ENCODE measurements at places on chromosomes 3 and 15. TPM values are rescaled to one million over a fixed set of nuclear protein-coding genes. Genes with fewer than 3 reads are reported as not detected.
A peak's percentile ranks its signal among the peaks of the same experiment; 100 is the strongest.

DNA sequence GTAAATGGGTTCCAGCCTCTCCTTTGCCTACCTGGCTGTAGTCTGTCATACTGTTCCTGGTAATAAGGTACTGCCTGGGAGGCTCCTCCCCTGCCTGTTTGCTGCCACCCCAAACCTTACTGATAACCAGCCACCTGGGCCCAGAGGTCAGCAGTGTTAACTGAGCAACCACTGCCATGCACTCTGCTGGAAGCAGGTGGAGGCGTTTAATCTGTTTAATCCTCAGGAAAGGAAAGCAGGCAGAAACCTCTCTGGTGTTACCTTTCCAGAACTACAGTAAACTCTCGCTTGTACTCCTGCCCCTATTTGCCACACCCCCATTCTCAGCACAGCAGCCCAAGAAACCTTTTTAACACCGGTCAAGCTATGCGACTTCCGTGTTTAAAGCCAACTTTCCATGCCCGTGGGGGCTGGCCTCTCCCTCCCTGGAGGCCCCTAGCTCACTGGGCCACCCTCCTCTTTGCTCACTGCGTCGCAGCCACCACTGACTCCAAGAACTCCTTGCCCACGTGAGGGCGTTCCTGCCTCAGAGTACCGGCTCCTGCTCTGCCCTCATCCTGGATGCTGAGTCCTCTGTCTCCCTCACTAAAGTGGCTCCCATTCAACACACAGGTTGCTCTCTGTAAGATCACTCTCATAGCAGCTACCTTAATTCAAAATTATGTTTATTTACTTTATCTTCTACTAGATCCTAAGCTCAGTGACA lies 8.3 kb downstream of the BDH1 start:
- no peak overlapping the region for H3K27ac ChIP-seq
- no peak for DNase-seq
- no peaks in the 10 kb centered on the region for H3K36me3 ChIP-seq
- H3K4me1 ChIP-seq: peaks cover 12% of the 10 kb centered on the region

DNA sequence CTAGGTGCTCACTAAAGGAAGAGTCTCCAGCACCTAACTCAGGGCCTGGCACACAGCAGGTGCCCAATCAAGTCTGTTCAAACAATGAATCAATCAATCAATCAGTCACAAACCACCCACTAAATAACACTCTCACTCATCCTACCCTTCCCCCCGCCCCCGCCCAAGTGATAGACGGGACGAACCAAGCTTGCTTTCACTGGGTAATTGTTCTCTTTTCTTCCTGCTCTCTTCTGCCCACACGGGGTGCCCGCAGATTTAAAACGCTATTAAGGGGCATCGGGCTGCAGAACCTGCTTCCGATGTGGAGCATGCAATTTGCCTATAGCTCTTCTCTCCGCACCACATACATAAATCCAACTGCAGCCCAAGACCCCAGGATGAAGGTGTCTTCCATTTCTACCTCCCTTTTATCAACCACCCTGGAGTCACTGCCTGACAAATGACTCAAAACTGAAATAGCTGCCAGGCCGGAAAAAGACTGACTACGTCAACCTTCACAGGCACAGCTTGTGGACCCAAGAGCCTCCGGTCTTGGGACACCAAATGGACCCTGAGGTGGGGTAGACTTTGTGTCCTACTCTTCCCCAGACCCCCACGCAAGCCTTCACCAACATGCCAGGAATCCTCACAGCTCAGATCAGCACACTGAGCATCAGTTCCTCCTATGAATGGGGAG lies 1.7 kb downstream of the KLHL25 start:
- H3K27me3 ChIP-seq: no peaks in the 10 kb centered on the region
- peak overlapping the region; percentile 91 for H3K4me3 ChIP-seq
- peaks cover 32% of the 10 kb centered on the region for H3K4me1 ChIP-seq
- H3K36me3 ChIP-seq: no peaks in the 10 kb centered on the region
- no peak overlapping the region for H3K27ac ChIP-seq
- DNase-seq: no peak

GRCh38 chr3:157420606-157421130 lies 16.0 kb upstream of the PTX3 start:
- H3K4me3 ChIP-seq: no peak overlapping the region
- H3K27ac ChIP-seq: no peak overlapping the region
- no peaks in the 10 kb centered on the region for H3K36me3 ChIP-seq

GRCh38 chr3:192216067-192216466 lies 511.3 kb downstream of the FGF12 start:
- no peak overlapping the region for H3K27ac ChIP-seq
- no peaks in the 10 kb centered on the region for H3K36me3 ChIP-seq

DNA sequence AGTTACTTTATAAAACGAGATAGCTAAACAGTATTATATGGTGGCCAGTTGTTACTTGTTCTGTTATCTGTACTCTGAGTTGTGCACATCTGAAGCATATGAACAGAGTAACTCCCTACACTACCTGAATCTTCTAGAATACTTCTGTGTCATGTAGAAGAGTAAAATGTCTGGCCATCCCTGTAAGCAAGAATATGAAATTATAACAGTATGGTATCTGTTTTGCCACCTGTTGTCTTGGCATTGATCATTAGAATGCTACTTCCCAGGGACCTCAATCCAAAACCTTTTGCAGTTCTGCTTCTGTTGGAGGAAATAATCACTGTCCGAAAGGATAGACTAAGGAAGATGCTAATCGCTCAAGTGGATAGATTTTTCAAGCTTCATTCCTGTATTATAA lies 1.9 kb downstream of the TEX9 start:
- H3K4me1 ChIP-seq: peaks cover 16% of the 10 kb centered on the region
- H3K4me3 ChIP-seq: no peak overlapping the region
- peaks cover 4% of the 10 kb centered on the region for H3K27me3 ChIP-seq
- no peaks in the 10 kb centered on the region for H3K36me3 ChIP-seq

DNA sequence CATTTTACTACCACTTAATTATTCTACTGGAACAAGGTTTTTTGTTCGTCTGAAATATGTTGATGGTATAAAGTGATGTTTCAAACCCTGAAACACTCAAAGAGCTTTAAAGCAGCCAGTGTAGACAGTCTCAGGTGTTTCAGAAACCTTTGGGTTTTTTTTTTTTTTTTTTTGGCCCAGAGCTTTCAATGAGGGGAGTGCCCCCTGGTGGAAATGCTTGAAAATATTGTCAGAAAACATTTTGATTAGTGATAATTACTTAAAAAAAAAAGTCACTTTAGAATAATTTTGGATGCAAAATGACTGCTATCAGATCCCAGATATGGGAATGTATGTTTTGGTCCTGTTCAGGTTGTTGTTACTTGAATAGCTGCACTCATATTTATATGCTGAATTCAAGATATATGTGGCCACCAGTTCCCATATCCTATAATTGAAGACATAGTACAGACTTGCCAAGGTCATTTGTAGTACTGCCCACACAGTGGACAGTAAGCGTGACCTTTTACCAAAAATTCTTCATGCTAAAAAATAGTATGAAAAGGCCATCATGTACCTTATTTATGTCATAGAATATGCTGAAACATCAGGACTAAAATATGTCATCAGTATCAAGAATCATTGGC lies 35.9 kb downstream of the SATB1 start:
- peaks cover 29% of the 10 kb centered on the region for H3K36me3 ChIP-seq
- no peak overlapping the region for H3K4me3 ChIP-seq
- DNase-seq: no peak

DNA sequence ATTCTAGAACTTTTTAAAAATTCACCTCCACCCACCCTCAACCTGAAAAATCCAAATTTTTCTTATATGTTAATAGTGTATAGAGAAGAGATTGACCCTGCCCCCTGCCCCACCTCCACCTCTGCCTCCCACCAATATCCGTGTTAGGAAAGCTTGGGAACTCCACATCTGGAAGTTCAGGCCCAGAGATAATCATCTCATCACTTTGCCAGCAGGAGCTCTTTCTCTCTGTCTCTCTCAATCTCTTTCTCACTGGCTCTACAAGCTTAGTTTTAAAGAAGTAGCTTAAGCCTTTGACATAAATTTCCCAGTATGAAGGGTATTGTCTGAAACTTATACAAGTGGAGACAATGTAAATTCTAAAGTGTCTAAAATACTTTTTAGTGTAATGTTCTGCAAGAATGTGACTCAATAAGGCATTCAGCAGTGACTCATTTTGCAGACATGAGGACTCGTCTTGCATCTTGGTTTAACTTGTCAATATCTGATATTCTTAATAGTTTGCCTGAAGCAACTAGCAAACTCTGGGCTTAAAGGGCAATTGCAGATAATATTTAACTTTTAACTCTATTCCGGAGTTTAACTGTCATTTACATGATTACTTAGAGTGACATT lies 299.8 kb upstream of the EPHA3 start:
- H3K27me3 ChIP-seq: no peaks in the 10 kb centered on the region
- no peak overlapping the region for H3K4me3 ChIP-seq
- DNase-seq: no peak
- H3K27ac ChIP-seq: no peak overlapping the region

DNA sequence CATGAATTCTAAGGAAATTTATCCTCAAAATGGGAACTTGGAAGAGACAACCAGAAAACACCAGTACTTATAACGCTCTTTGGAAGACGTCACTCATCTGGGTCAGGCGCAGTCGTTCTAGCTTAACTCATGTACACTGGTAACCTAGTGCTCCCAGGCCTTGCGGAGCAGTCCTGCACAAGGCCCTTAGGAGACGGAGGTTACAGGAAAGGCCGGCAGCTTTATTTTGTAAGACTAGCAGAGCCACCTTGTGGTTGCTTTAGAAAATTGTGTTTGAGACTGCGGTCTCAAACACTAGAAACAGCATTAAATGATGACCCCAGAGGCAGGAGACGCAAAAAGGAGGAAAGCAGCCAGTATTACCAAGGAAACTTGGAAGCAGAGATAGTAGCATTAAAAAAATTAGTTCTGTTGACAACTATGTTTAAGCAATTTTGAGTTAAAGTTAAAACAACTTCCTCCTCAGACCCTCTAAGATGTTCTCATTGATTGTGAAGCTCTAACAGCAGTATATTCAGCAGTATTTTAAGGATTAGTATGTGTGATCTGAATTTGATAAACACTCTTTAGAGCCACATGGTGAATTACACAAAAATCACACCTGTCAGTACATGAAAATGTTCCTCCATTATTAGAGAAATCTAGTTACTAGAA lies 141.9 kb upstream of the C2CD4B start:
- H3K27ac ChIP-seq: no peak overlapping the region
- H3K27me3 ChIP-seq: no peaks in the 10 kb centered on the region
- no peak overlapping the region for H3K4me3 ChIP-seq
- no peaks in the 10 kb centered on the region for H3K36me3 ChIP-seq
- peak; percentile 32 for DNase-seq
- peaks cover 12% of the 10 kb centered on the region for H3K4me1 ChIP-seq

GRCh38 chr3:31331278-31331677 lies 201.4 kb upstream of the STT3B start:
- H3K4me3 ChIP-seq: no peak overlapping the region
- no peak overlapping the region for H3K27ac ChIP-seq
- H3K36me3 ChIP-seq: no peaks in the 10 kb centered on the region
- H3K27me3 ChIP-seq: no peaks in the 10 kb centered on the region

DNA sequence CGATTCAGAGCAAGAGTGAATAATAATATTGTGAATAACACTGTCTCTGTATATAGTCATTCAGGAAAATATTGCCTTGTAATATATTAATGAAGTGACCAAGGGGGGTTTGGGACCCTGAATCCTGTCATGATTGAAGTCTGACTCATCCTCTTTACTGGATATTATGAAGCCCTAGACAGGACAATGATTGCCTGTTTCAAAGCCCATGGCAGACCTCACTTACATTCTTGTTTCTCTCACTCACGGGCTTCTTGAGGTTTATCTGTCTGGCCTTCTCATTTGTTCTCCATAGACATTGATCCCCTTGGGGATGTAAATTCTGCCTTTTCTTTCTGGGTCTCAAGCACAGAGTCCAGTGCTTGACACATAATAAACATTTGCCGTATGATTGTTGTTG lies 449.3 kb upstream of the THRB start:
- DNase-seq: no peak
- no peaks in the 10 kb centered on the region for H3K27me3 ChIP-seq
- no peak overlapping the region for H3K27ac ChIP-seq

GRCh38 chr3:196632046-196632751 lies 7.3 kb upstream of the NRROS start:
- peak overlapping the region; percentile 70 for H3K4me3 ChIP-seq
- H3K27ac ChIP-seq: peak overlapping the region; percentile 91
- peaks cover 23% of the 10 kb centered on the region for H3K4me1 ChIP-seq
- peak; percentile 88 for DNase-seq
- no peaks in the 10 kb centered on the region for H3K27me3 ChIP-seq
- no peaks in the 10 kb centered on the region for H3K36me3 ChIP-seq

- no peak overlapping the region for H3K27ac ChIP-seq
- peaks cover 9% of the 10 kb centered on the region for H3K27me3 ChIP-seq
- no peak overlapping the region for H3K4me3 ChIP-seq
- H3K4me1 ChIP-seq: no peaks in the 10 kb centered on the region
- H3K36me3 ChIP-seq: no peaks in the 10 kb centered on the region
These were observed 148.3 kb upstream of the NPHP3 start for GRCh38 chr3:132870541-132870940.

ANKRD34C gene
- 0.66 TPM for total RNA-seq

COL8A1 gene
- 16.4 TPM for total RNA-seq

CLDN11 gene
- 4.3 TPM for total RNA-seq

FAM81A gene
- 2.9 TPM for total RNA-seq

CYP19A1 gene
- total RNA-seq: 0.60 TPM
